Activated CD4-positive, alpha-beta T cell treated with anti-CD3 and anti-CD28 coated beads, Interleukin-2, amount 50 U/mL, for 24 hours (primary cell): ENCODE measurements at places on chromosomes 3 and 15.

GRCh38 chr15:38374556-38374955 lies 79.4 kb upstream of the FAM98B start:
- no peak for DNase-seq

- DNase-seq: no peak
Measured at GRCh38 chr3:7651274-7651673, 790.4 kb downstream of the GRM7 start.

- DNase-seq: no peak
Measured at GRCh38 chr3:167858865-167859264, 123.3 kb downstream of the SERPINI1 start.

DNA sequence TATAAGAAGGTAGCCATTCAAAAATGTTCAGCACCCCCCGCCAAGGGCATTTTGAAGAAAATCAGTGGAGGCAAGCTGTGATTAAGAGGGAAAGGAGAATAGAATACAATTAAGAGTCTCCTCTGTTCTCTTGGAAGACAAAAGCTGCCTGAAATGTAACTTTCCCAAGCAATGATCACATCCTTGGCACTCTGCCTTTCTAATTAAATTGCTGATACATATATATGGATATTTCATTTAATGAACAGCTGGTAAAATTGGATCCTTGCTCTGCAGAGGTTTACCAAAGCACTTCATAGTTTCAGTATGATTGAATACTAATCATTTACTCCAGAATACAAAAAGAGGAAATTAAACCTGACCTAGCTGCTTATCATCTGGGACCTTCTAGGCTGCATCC lies 10.4 kb downstream of the COL6A6 start:
- DNase-seq: no peak

- DNase-seq: no peak
Measured at GRCh38 chr15:48802257-48802656, 8.6 kb downstream of the CEP152 start.
